H1 (cell line): ENCODE measurements at places on chromosomes 4 and X. TPM values are rescaled to one million over a fixed set of nuclear protein-coding genes. Genes with fewer than 3 reads are reported as not detected.

GRCh38 chrX:150282953-150283352, 80.2 kb upstream of the MAMLD1 start:
- H3K27ac ChIP-seq, result no peak overlapping the region
- DNase-seq, result no peak
- no peak overlapping the region for H3K4me3 ChIP-seq
- H3K4me1 ChIP-seq, result no peaks in the 10 kb centered on the region
- H3K27me3 ChIP-seq, result no peaks in the 10 kb centered on the region
- H3K36me3 ChIP-seq, result no peaks in the 10 kb centered on the region

DNA sequence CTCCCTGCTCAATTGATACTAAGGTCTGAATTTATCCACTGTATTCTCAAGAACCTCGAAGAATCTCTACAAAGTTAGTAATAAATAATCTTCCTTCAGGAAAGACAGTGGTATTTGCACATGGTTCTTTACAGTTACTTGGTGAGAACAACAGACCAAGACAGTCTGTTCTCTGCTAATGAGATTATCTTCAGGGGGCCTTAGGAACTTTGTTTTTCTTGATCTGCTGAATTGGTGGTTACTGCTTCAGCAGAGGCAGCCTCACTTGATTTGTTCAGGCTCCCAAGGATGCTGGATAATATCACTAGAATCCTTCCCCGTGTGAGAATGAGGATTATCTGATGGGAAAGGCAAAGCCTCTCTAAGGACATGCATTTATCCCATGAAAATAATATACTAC, 64.8 kb downstream of the CBR4 start:
- no peak overlapping the region for H3K27ac ChIP-seq
- H3K4me3 ChIP-seq, result no peak overlapping the region
- no peak for DNase-seq

DNA sequence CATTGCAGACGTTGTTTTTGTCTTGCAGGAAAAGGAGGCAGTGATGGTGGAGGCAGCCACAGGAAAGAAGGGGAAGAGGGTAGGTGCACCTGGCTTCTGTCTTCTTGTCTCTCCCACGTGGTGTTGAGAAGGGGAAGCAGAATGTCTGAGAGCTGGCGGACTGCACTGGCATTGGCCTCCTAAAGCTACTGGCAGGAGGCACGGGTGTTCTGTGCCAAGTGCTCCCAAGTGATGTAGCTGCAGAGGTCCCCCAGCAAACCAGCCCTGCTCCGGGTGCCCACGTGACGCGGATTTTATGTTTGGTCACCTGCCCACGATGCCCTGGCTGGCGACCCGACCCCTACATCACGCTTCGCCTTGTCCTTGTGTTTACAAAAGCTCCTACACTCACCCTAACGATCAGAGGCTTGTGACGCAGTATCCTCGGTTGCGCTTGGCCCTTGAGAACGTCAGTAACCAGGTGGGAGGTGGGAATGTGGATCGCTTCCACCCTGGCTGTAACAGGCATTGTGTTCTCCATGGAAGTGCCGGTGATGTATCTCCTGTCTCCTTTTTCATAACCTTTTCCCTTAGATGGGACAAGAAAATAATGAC, 28.5 kb upstream of the XG start:
- H3K4me1 ChIP-seq, result no peaks in the 10 kb centered on the region
- H3K27me3 ChIP-seq, result no peaks in the 10 kb centered on the region
- no peak for DNase-seq
- peaks cover 10% of the 10 kb centered on the region; the same call in 1 of the 2 replicates for H3K36me3 ChIP-seq
- H3K27ac ChIP-seq, result no peak overlapping the region

GRCh38 chr4:112520598-112521122, 4.7 kb upstream of the NEUROG2 start:
- peaks cover 9% of the 10 kb centered on the region for H3K4me1 ChIP-seq
- H3K4me3 ChIP-seq, result peak overlapping the region; percentile 40
- peaks cover 65% of the 10 kb centered on the region for H3K27me3 ChIP-seq
- DNase-seq, result no peak
- H3K36me3 ChIP-seq, result no peaks in the 10 kb centered on the region
- no peak overlapping the region for H3K27ac ChIP-seq

GAGE12E gene
- not detected in 2 replicates for total RNA-seq

NKX6-1 gene
- total RNA-seq, result 0.19 and 0.45 TPM in 2 replicates

NAT8L gene
- 10.8 and 11.5 TPM in 2 replicates for total RNA-seq

ETDA gene
- total RNA-seq, result not detected in 2 replicates

DOK7 gene
- total RNA-seq, result not detected in 2 replicates
